ENCODE measurements at places on chromosomes 13 and 19.

DNA sequence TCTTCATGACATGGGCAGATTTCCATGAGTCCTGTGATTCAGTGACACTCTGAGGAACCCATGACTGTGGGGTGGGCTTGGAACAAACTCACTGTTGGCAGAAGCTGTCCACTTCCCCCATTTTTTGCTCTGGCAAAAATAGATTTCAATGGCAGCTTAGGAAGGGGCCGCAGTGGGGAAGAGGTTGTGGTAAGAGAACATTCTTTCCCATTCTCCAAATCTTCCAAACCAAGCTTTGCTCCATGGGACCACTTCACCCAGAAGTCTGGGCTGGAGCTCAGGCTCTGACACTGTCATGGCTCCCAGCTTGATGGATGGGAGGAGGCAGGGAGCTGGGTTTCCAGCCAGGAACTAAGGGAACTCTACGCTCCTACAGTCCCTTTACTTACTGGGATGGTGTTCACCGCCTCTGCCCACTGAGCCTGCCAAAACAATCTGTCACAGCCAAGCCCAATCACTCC, 24.9 kb upstream of the MEDAG start:
- no peak for DNase-seq

GRCh38 chr19:55452749-55453346, 8.6 kb downstream of the ISOC2 start:
- no peak for DNase-seq

- DNase-seq = no peak
Measured at GRCh38 chr13:79932556-79932955, 408.4 kb downstream of the SPRY2 start.

- DNase-seq = no peak
Measured at GRCh38 chr19:18764591-18765051, 26.5 kb downstream of the COMP start.

DNA sequence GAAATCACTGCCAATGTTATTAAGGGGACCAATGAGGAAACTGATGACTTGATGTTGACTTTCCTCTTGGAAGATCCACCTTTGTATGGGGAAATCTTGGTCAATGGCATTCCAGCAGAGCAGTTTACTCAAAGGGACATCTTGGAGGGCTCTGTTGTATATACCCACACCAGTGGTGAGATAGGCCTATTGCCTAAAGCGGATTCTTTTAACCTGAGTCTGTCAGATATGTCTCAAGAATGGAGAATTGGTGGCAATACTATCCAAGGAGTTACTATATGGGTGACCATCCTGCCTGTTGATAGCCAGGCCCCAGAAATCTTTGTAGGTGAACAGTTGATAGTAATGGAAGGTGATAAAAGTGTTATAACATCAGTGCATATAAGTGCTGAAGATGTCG, 3.4 kb downstream of the FREM2 start:
- no peak for DNase-seq

GRCh38 chr19:347946-348861, 3.6 kb upstream of the MIER2 start:
- DNase-seq = no peak

DNA sequence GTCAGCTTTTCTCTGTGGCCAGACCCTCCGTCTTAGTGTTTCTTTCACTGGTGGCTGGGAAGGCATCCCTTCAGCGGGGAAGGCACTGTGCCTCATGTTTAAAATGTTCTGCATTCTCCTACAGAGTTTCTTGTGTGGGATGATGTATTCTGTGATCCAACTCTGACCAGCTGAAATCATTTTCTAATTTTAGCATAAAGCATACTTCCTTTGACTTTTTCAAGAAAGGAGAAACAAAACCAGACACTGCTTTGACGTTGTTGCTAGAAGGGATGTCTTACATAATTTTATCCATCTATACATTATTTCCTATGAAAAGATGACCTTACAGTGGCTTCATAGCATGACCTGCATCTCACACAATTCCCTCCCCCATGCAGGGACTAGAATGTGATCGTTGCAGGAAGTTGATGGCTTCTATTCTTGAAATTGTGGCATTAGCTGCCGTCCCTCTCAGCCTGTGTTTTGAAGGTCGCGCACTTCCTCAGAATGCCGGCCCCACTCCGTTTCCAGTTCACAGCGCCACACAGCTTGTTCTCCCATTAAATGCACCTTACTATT, 38.6 kb upstream of the TEX29 start:
- no peak for DNase-seq

- DNase-seq = no peak
Measured at GRCh38 chr19:46134527-46134926, 10.0 kb upstream of the IGFL3 start.

DNA sequence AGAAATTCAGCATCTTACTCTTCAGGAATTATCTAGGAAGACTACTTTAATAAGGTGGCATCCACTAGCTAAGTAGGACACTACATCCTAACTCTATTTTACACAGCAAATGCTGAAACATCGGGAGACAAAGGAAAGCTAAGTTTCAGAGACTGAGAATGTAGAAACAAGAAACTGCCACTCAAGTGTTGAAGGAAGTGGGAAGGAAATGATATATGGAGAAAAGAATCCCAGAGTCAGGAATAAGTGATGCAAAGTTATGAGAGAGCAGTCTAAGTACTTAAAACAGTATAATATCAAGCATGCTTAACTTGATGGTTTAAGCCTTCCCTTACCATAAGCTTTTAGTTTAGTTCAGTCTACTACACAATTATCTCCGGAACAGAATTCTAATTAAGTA, 52.4 kb downstream of the RBM26 start:
- DNase-seq = no peak

DNA sequence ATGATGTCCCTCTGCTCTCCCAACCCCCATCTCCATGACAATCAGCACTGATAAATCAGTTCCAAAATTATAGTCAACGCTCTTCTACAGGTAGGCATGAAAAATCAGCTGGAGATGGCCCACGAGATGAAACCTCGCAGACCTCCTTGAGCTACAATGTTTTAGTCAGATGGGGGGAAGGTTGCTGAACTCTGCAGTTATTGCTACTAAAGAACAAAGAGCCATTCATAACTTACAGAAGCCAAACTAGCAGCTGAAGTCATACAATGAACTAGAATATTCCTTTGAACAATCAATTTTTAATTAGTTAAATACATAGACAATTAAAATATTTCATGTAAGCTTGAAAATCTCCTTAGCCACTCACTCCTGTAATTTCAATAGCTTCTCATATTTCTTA, 179.2 kb downstream of the NHLRC3 start:
- no peak for DNase-seq

DNA sequence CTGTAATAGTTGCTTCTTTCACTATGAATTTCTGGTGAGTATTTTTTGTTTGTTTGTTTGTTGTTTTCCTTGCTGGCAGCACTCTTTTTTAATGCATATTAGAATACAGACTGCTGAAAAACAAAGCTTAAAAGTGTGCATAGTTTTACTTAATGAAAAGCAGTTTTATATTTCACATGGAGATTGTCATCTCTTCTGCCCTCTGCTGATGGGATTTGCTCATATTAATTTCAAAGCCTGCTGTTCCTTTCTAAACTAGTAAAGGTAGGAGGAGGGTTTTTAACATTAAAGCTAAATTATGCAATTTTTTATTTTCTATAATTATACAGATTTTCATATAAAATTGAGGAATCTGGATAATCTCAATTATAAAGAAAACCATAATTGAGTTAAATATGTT, 692.6 kb upstream of the SLITRK1 start:
- no peak for DNase-seq

GRCh38 chr13:48648446-48648845, 5.3 kb upstream of the CYSLTR2 start:
- DNase-seq = no peak

GRCh38 chr19:35106291-35106583, 9.4 kb upstream of the FXYD3 start:
- DNase-seq = no peak

Data from GM04504 (cell line).